DMS 273 treated with DMSO at 0.1 percent for 48 hours (cell line): ENCODE measurements at places on chromosomes 2 and 18.

- DNase-seq = no peak
Observed at GRCh38 chr2:195164930-195165329, 492.1 kb upstream of the SLC39A10 start.

GRCh38 chr18:23365602-23366001 lies 87.5 kb upstream of the RIOK3 start:
- no peak for DNase-seq

GRCh38 chr2:176832086-176832485 lies 380.5 kb upstream of the HNRNPA3 start:
- no peak for DNase-seq

DNA sequence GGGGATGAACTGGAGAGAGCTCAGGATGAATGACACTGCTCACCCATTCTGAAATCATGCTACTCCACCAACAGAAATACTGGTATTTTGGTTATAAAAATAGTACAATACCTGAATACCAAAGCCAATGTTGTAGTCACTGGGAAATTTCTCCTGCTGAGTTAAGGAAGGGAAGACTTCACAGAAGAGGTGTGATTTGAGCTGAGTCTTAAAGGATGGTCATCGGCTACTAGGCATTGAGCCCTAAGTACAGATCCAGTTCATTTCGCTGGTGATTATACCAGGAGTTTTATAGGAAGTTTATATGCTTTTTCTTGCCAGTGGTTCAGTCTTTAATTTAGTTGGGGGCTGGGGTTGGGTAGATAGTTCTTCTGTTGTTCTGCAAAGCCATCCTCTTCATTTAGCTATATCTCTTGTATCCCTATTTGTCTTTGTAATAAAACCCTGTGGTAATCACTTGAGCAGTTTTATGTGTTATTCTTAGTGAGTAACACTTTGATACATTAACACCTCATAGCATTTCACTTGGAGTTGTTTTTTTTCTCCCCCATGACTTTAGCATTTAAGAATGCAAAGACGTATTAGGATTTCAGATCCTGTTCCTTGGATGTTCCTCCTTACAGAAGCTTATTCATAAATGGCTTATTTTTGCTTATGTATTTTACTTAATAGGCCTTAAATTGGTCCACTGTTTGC lies 239.9 kb upstream of the FOSL2 start:
- no peak for DNase-seq

DNA sequence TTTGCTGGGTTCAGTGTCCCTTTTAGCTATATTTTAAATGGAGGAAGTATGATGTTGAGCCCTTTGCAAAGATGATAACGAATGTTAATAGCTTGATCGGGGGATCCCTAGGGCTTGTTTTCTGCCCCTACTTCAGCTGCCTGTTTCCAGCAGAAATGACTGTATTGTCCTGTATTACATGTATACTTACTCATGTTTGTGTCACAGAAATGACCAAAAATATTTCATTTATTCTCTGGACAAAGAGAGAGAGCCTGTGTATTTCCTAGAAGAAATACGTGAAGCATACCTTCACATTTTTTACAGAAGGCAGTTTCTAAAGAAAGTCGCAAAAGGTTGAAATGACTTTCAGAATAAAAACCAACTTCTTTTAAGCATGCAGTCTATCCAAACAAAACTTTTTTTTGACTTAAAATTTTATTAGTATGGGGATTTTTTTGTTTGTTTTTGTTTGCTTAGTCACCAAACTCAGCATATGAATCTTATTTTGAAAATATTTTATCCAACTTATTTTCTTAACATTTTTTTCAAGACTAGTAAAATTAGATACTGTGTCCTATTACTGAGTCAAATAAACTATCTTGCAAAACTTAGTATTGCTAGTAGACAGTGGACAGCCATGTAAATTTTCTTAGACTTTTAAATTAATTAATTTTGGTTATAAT lies 68.9 kb downstream of the PTRHD1 start:
- no peak for DNase-seq

DNA sequence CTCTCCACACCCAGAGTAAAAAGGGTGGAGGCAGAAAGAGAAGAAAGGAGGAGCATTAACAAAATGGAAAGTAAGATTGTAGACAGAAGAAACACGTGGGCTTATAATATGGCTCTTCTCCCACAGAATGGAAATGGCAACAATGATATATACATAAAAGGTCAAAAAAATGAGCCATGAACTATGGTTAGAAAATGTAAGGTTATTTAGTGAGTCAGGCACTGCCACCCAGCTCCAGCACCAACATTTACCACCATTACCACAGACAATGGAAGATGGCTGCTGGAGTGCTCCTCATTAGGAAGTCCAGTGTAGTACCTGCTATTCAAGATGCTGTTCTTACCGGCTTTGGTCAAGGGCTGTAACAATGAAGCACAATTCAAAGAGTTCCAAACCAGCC lies 258.0 kb downstream of the ZEB2 start:
- DNase-seq = no peak

DNA sequence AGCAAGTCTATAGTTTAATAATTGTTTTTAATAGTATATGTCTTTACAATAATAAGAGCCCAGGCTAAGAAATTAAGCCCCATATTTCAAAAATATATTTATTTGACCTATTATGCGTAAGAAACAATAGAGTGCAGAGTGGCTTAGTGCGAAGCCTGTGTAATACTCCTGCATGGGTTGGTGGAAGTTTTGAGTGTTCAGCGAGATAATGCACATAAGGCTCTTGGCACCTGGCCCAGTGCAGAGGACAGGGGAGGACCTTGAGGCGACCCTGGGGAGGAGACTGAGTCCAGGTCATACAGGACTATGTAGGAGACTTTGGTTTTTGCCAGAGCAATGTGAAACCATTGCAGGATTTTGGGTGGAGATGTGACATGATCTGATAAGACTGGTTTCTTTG lies 132.4 kb upstream of the ST6GAL2 start:
- no peak for DNase-seq

DNA sequence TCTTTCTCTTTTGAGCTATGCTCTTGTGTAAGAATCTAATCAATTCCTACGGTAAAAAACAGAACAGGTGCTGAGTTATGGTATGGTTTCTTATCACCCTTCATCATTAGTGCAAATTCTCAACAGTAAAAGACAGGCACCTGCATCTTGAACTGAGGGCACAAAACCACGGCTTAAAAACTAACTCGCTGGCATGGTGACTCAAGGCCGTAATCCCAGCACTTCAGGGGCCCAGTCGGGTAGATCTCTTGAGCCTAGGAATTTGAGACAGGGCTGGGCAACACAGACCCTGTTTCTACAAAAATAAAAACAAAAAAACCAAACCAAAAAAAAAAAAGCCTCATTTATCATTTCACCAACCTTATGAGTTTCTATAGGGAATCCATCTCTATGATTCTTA lies 33.3 kb downstream of the THAP4 start:
- DNase-seq = no peak

GRCh38 chr2:40554665-40555294 lies 102.9 kb upstream of the SLC8A1 start:
- DNase-seq = no peak
